ENCODE measurements at places on chromosomes 1 and 21. TPM values are rescaled to one million over a fixed set of nuclear protein-coding genes. Genes with fewer than 3 reads are reported as not detected.

Gene FCRL2
- total RNA-seq, result under 0.01 TPM

DNA sequence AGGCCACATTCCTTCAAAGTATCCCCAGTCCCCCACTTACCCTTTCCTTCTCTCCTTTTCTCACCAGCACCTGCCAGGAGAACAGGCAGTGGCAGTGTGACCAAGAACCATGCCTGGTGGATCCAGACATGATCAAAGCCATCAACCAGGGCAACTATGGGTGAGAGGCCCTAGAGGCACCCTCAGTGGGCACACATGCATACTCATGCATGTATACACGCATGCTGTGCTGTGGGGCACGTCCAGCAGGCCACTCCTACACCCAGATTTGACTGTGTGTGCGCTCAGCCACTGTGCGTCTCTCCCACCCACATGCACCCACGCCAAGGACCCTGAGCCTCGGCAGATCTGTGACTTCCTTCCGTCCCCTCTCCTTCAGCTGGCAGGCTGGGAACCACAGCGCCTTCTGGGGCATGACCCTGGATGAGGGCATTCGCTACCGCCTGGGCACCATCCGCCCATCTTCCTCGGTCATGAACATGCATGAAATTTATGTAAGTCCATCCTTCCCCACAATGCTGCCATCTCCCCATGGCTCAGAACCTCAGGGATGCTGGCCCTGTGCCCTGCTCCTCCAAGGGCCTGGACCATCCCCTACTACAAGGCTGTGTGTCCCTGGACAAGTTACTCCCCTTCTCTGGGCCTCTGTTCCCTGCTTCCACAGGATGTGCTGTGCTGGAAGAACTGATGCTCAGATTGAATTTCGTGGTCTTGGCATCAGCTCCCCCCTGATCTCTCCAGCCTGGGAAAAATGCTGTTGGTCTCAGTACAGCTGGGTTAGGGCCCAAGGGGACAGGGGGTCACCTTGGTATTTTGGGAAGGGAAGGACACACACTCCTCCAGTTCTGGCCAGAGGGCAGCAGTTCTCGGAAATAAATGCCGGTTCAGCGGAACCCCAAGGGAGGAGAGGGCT, 7.0 kb downstream of the TINAGL1 start:
- DNase-seq, result no peak

GRCh38 chr1:205162301-205162700, 40.5 kb upstream of the RBBP5 start:
- no peak for DNase-seq

DNA sequence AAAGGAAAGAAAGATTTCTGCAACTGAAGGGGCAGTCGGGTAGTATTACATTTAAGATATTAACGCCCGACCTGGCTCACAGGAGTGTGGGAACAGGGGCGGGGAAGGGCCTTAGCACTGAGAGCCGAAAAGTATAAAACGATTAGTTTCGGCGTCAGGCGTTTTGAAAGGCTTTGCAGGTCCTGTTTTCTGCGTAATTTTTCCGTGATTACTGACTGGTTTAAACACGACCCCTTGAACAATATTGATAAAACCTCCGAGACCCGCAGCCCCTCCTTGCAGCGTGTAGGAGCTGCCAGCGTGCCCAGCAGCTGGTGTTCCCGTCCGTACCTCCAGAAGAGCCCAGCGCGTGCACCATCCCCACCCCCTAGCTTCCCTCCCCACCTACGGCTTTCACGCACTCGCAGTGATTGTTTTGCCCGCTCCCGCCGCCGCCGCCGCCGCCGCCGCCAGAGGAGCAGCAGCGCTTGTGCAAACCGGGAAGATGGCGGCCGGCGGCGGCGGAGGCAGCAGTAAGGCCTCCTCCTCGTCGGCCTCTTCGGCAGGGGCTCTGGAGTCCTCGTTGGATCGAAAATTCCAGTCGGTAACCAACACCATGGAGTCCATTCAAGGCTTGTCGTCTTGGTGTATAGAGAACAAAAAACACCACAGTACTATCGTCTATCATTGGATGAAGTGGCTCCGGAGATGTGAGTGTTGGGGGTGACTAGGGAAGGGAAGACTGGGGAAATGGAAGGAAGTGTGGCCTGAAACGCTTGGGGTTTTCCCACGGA, 470 bp downstream of the RPRD2 start:
- peak; percentile 72 for DNase-seq

- DNase-seq, result no peak
These were observed 22.1 kb upstream of the GBP2 start for GRCh38 chr1:89147678-89148658.

Gene CFAP57
- under 0.01 TPM for total RNA-seq

GRCh38 chr1:161367684-161368400, at the start of gene CFAP126:
CFAP126 (minus strand) TSS chr1:161367876; CDS start chr1:161367868, 8 bp downstream.
- no peak for DNase-seq

Gene OR6N1
- total RNA-seq, result not detected

Gene STRIP1
- total RNA-seq, result 56.0 TPM

DNA sequence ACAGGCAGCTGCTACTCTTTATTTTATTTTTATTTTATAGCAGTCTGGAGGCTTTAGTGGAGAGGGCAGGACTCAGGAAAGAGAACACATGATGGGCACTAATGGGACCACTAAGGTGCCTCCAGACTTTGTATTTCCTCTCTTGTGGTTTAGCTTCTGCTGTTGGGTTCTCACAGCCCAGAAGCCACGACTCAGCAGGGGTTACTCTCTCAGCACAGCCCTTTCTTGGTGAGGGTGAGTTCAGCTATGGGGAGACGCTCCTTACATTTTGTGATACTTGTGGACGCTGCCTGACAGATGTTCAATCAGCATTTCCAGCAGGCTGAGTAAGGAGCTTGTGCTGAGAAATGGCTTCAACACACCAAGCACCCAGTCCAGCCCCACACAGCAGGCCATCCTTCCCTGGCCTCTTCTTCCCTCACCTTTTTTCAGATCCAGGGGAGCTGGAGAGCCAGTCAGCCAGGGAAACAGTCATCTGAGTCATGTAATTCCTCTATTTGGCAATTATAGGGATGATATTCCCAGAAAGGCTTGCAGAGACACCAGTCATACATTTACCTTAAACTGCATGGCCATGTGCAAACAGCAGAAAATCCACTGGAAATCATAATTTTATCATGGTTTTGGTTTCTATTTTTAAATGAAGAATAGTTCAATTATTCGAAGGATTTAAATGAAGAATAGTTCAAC, 53.2 kb upstream of the RAB3GAP2 start:
- DNase-seq, result no peak

Gene PTPN7
- 167 TPM for total RNA-seq

Gene FMO2
- total RNA-seq, result not detected

DNA sequence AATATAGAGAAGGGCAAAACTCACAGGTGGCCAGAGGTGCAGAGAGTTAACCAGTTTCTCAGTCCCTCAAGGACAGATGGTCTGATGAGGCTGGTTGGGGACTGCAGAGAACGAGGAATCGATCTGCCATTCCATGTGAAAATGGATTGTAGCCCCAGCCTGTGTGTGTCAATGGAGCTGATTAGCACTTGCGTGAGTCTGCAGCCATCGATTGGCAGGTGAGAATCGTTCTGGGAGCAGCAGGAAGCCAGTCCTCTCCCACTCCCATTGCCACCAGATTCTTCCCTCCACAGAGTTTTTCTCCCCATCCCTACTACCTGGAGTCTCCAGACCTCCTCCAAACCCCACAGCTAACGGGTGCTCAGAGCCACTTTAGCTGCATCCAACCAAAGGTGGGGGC, 18.3 kb upstream of the PSMB2 start:
- DNase-seq, result no peak

- DNase-seq, result peak; percentile 65
These were observed 21.2 kb downstream of the OVGP1 start for GRCh38 chr1:111406321-111406768.

Gene CDA
- 0.27 TPM for total RNA-seq

DNA sequence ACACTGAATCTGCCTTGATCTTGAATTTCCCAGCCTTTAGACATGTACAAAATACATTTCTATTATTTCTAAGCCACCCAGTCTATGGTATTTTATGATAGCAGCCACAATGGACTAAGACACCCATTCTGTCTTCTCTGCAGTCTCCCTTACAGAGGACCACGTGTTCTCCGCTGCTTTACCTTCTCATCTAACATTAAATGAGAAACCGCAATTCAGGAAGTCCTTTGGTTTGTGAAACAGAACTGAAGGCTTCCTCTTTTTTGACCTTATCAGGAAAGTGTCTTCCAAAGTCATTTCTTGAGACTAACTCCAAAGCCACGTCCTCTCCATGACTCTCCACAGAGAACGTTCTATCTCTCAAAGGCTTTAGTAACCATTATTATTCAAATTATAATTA, 560.1 kb downstream of the OMA1 start:
- peak; percentile 79 for DNase-seq

- peak; percentile 47 for DNase-seq
These were observed 11.9 kb upstream of the PAQR6 start for GRCh38 chr1:156259805-156260204.

- no peak for DNase-seq
These were observed 34.0 kb upstream of the CRNN start for GRCh38 chr1:152448095-152448494.

DNA sequence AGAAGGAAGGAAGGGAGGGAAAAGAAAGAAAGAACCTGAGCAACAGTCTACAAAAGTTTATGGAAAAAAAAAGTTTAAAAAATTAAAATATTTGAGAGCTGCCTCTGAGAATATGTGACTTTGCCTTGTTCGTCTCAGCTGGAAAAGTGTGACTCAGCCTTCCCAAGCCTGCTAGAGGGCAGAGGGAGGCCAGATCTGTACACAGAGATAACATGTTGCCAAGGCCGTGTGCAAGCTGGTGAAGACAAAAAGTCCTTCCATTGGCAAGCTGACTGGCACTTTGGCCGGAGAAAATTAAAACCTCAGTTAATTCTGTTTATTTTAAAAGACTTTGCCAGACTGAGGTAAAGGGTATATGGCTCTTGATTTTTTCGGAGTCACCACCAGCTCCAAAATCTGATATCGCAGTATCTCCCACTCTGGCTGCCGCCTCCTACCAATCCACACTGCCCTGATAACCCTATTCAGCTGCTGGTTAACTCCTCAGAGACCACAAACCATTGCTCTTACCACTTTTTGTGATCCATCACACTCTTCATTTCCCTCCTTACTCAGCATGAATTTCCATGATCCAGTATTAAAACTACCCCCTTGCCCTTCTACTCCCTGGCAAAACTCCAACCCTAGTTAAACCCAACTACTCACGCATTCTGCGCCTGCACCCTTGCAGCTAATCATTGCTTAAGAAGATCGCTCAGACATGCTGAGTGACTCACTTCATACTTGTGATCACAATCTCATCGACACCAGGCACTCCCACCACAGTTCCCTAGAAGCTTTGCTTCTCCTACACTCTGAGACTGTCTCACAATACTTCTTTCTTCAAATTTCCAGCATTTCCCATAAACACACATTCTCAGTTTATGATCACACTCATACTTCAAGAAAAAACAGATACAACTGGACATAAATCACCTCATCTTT, 5.7 kb upstream of the PPP1R15B start:
- DNase-seq, result peak; percentile 78

GRCh38 chr1:66890621-66891020, 34.0 kb downstream of the DNAI4 start:
- no peak for DNase-seq

GRCh38 chr1:147292012-147292411, 49.5 kb downstream of the CHD1L start:
- DNase-seq, result no peak

Gene E2F2
- 2.4 TPM for total RNA-seq

Gene RSRP1
- total RNA-seq, result 328 TPM

DNA sequence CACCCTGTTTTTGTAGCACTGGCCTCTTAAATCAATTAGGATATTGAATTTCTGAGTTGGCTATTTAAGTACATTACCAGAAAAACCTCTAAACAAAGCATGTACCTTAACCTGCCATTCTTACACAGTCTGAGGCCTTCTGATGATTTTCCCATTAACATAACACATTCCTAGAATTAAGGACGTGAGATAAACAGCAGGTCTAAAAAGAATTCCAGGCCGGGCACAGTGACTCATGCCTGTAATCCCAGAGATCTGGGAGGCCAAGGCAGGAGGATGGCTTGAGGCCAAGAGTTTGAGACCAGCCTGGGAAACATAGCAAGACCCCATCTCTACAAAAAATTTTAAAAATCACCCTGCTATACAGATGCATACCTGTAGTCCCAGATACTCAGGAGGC, 18.0 kb upstream of the LRRC8D start:
- no peak for DNase-seq

Gene CDCA8
- total RNA-seq, result 1.6 TPM

- DNase-seq, result no peak
These were observed 4.9 kb upstream of the TRIM63 start for GRCh38 chr1:26072305-26072704.

DNA sequence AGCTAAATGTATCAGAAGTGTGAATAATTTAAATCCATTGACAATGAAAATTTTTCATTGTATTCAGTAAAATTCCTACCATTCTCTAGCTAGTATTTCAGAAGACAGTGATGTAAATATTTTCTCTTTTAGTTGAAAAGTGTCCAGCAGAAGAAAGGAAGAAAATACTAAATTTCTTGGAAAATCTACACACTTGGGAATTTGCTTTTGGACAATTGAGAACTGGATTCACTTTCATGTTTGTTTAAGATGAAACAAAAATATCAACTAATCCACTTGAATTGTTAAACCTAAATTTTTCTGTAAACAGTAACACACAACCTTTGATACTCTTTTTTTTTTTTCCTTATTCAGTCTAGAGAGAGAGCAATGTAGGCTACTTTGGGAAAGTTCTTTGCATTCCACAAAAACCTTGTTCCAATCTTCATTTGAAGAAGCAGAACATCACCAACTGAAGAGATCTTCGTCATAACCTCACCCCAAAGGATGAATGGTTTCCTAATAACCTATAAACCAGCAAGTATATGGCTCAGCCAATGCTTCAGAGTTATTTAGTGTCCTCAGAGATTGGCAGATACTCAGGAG, 155.1 kb upstream of the GORAB start:
- no peak for DNase-seq

GRCh38 chr1:233240829-233241682, 54.5 kb downstream of the PCNX2 start:
- DNase-seq, result no peak

- no peak for DNase-seq
These were observed 904 bp upstream of the PRDX6 start for GRCh38 chr1:173476197-173476664.

Gene GBP6
- total RNA-seq, result under 0.01 TPM

Gene LCK
- total RNA-seq, result 3.5 TPM

GRCh38 chr1:248755517-248755916, at the start of gene LYPD8:
LYPD8 (minus strand) TSS chr1:248755759; CDS start chr1:248751081, 4,678 bp downstream.
- DNase-seq, result no peak

Data from hematopoietic multipotent progenitor cell (in vitro differentiated cells).